ENCODE measurements at places on chromosomes 6 and 20.

DNA sequence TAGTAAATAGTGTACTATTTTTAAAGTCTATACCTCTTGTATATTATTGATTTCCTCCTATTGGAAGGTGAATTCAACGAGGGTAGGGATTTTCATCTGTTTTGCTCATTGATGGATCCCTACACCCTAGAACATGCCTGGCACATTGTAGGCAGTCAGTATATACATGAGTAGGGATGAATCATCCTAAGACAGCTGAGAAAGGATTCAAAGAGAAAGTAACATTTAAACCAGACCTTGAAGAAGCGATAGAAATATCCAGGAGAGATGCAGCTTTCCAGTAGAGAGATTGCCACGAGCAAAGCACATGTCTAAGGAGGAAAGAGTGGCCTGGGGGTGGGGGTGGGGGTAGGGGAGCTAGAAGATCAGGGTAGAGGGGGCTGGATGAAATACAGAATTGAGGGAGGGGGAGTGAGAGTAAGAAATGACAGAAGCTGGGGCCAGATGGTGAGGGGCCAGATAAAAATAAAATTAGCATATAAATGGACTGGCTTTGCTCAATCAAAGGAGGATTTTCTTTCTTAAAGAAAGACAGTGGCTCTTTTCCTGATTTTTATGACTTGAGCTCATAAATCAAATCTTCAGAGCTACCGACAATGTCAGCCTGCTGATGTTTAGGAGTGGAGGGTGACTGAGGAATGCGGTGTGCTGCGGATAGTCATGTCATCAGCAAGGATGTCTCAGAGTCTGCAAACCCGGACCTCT is 168.2 kb downstream of the SAMD5 start:
- no peak for DNase-seq

DNA sequence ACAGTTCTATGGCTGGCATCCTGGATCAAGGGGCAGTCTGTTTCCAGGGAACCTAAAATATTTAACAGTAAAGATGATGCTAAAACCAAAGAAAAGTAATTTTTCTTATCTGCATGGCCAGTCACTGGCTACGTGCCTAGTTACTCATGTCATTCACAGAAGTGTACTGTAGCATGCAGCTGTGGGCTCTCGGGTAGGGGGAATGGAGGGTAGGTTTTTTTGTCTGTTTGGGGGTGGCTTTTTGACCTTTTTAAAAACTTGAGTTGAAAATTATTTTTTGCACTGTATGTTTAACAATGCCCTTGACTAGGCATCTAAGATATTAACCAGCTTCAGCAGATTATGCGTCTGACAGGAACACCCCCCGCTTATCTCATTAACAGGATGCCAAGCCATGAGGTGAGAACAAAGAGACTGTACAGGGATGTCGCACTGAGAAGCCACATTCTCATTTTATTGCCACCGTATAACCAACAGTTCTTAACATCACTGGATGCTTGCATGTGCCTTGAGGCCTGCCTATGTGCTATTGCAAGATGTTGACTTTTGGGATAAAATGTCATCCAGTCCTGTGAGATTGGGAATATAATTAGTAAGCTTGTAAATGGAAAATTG is 30.3 kb upstream of the MAPK13 start:
- peak; percentile 69 for DNase-seq

GRCh38 chr6:2793534-2794151 is 28.4 kb downstream of the WRNIP1 start:
- peak; percentile 47 for DNase-seq

- peak; percentile 15 for DNase-seq
Measured at GRCh38 chr6:142301651-142302391, at the start of gene ADGRG6. Gene ADGRG6 (plus strand): TSS chr6:142302007. CDS start chr6:142302330, 323 bp downstream.

GRCh38 chr6:161226009-161226964 is 47.6 kb downstream of the AGPAT4 start:
- DNase-seq, result peak; percentile 54

DNA sequence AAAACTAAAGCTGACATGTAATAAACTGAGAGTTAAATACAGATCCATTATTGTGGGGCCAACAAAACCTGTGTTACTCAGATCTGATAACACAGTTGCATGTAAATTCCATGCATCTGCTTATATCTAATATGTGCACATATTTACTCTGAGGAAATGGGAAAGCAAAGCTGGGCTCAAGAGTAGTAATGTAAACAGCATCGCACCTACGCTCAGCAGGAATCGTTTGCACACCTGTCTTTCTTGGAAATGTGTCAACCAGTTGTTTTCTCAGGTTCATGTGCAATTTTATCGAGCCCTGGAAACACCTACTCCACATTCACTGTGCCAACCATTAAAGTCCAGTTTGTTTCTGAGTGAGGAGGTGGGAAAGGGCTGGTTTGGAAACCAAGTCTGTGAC is 80.3 kb upstream of the CNKSR3 start:
- no peak for DNase-seq

DNA sequence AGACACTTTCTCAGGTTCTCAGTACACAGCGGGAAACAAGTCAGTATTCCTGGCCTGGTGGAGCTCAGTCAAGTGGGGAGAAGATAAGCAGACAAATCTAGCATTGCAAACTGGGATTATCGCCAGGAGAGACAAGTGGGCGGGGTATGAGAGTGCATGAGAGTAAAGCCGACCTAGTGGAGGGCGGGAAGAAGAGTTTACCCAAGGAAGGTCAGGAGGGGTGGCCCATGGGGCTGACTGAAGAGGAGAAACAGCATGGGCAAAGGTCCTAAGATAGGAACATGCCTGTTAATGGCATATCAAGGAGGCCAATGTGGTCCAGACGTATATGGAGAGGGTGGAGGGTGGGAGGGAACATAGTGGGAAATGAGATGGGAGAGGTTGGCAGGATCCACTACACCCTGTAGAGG is 12.4 kb upstream of the CSNK2A1 start:
- no peak for DNase-seq

- no peak for DNase-seq
Measured at GRCh38 chr20:42936482-42936881, 253.2 kb downstream of the PTPRT start.

DNA sequence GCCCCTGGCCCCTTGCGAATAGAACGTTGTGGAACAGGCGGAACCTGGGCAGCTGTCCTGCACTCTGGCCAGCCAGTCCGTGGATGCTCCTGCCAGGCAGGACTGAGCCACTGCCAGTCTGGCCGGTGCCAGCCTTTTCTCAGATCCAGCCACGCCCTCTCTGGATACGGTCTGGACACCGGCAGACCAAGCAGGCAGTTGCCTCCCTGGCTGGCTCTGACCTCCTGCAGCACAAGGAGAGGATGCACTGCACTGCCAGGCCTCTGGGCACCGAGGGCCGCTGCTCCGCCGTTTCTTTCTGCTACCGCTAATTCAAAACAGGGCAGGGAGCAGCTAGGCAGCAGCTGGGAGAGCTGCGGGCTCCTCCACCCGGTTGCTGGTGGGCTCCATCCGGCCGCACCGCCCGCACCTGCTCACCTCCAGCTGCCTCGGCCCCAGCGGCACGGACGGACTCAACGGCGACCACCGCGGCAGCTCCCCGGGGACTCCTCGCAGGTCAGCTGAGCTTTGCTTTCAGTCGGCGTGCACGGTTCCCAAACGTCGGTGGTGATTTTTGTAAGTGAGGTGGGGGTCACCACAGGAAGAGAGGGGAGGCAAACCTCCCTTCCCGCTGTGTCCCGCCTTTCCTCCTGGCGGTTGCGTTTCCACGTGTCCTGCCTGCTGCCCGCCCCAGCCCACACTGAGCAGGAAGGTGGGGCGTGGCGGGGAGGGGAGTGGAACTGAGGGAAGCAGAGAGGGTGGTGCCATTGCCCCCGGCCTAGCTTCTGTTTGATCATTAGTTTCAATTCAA is 30.3 kb upstream of the AFDN start:
- DNase-seq, result no peak

- DNase-seq, result no peak
Measured at GRCh38 chr20:60695226-60696000, 556.6 kb upstream of the CDH4 start.

- DNase-seq, result no peak
Measured at GRCh38 chr20:49915118-49915379, 280 bp downstream of the SPATA2 start.

DNA sequence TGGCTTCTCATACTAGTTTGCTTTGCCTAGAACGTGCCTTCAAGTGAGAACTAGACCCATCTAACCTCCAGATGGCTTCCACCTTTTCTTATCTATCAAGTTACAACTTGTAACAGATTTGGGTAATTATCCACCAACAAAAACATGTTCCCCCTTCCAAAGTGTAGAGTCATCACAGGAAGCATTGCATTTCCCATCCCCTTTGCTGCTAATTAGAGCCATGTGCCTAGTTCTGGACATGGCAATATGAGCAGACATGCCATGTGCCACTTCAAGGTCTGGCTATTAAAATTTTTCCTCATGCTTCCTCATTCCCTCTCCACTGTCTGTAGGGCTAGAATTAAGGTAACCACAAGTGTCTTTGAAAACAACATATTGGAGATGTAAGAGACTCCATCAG is 814.4 kb downstream of the TENT5A start:
- no peak for DNase-seq

- no peak for DNase-seq
Measured at GRCh38 chr6:105348897-105349296, 54.0 kb downstream of the PREP start.

- no peak for DNase-seq
Measured at GRCh38 chr6:36997811-36998722, 7.4 kb upstream of the FGD2 start.

- no peak for DNase-seq
Measured at GRCh38 chr20:52649727-52650126, 322.4 kb upstream of the TSHZ2 start.

- DNase-seq, result no peak
Measured at GRCh38 chr6:21740376-21741124, 147.0 kb downstream of the SOX4 start.

GRCh38 chr6:20313960-20314530 is 87.6 kb upstream of the E2F3 start:
- DNase-seq, result no peak

GRCh38 chr6:127912914-127913313 is 12.1 kb upstream of the THEMIS start:
- DNase-seq, result no peak

DNA sequence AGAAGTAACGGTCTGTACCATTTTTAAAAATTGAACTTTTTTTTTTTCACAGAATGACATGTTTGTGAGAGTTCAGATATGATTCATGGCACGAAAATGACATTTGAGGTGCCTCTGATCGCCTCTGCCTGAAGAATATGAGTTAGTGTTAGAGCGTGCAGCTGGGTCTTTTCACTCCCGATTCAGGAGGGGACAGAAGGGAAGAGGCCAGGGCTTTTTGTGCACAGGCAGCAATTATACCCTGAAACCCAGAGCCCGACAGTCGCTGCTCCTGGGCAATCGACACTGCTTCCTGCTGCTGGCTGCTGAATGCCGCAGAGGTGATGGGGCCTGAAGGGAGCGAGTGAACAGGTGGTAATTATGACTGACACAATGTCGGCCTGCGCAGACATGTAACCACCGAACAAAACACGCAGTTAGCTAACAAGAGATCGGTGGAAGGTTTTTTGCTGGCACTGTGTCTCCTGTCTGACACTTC is 652.0 kb upstream of the NOX3 start:
- no peak for DNase-seq

- no peak for DNase-seq
Measured at GRCh38 chr6:37882724-37883413, 63.3 kb downstream of the ZFAND3 start.

- no peak for DNase-seq
Measured at GRCh38 chr6:139373928-139374356, 506 bp downstream of the CITED2 start.

DNA sequence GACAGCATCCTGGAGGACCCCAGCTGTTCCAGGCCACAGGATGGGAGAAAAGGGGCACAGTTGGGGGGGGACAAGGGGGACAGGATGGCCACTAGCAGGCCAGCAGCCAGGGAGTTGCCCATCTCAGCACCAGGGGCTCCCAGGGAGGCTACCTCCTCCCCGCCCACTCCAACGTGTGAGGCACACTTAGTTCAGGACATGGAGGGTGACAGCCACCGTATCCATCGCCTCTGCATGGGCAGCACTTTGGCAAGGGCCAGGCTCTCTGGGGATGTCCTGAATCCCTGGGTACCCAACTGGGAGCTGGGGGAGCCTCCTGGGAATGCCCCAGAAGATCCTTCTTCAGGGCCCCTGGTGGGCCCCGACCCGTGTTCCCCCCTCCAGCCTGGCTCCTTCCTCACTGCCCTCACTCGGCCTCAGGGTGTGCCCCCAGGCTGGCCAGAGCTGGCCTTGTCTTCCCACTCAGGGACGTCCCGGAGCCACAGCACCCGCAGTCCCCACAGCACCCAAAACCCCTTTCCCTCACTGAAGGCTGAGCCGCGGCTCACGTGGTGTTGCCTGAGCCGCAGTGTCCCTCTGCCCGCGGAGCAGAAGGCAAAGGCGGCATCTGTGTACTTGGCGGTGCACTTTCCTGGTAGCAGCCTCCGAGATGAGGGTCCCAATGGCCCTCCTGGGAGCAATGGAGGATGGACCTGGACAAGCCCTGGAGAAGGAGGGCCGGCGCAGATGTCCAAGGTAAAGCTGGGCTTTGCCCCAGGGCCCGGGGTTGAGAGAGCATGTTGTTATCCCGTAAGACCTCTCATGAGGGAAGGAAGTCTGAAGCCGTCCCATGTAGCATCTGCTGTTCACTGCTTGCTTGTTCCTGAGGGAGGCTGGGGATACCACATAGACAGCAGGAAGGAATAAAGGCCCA is 30.7 kb downstream of the ZNF831 start:
- no peak for DNase-seq

DNA sequence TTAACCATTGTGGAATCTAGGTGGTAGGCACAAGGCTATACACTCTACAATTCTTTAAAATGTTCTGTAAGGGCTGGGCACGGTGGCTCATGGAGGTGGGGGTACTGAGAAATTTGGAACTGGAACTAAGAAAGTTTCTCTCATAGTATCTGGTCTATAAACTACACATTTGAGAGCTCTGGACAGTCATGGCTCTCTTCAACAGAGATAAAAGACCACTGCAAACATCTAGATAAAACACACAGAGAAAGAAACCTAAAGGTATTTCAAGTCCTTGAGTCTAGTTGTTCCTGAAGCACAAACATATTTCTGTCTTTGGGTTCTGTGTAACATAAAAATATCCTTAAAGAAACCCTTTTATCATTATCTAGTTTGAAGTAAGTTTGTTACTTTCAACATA is 35.2 kb downstream of the ILRUN start:
- no peak for DNase-seq

DNA sequence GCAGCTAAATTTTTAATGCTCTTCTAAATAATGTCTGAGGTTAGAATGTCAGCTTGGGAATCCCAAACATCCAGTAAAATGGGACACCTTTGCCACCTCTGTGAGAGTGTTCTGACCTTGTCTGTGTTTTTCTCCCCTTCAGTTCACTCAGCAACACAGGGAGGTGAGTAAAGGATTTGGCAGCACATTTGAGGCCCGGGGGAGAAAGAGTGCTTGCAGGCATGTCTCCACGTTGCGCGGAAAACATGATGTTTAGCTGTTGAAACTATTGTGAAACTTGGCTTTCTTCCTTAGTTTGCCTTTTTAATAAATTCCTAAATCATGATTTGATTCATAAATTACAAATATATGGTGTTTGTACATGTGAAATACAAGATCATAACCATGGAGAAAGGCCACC is 707.8 kb upstream of the FLRT3 start:
- DNase-seq, result no peak

- DNase-seq, result no peak
Measured at GRCh38 chr20:11799281-11799684, 118.4 kb upstream of the BTBD3 start.

- no peak for DNase-seq
Measured at GRCh38 chr6:23447731-23448130, 678.3 kb upstream of the NRSN1 start.
